ENCODE measurements at places on chromosomes 1 and 21. TPM values are rescaled to one million over a fixed set of nuclear protein-coding genes. Genes with fewer than 3 reads are reported as not detected.

Gene AUNIP
- total RNA-seq = 1.3 TPM

Gene BACE2
- 7.2 TPM for total RNA-seq

Gene RIPPLY3
- total RNA-seq = not detected

Gene SPAG17
- total RNA-seq = 3.1 TPM

Gene IQCC
- total RNA-seq = 4.1 TPM

Gene GUCA2A
- total RNA-seq = not detected

Gene CFAP107
- not detected for total RNA-seq

Gene HUNK
- 13.1 TPM for total RNA-seq

Gene TRIM58
- 5.3 TPM for total RNA-seq

Gene LCK
- total RNA-seq = not detected

Gene NRAS
- 47.0 TPM for total RNA-seq

Gene NBPF8
- total RNA-seq = 15.3 TPM

Gene AXDND1
- not detected for total RNA-seq

Gene TGFBR3
- total RNA-seq = 1.6 TPM

Gene LCE3D
- not detected for total RNA-seq

Gene MFSD2A
- 18.8 TPM for total RNA-seq
